ENCODE measurements at places on chromosomes 12 and 14.

DNA sequence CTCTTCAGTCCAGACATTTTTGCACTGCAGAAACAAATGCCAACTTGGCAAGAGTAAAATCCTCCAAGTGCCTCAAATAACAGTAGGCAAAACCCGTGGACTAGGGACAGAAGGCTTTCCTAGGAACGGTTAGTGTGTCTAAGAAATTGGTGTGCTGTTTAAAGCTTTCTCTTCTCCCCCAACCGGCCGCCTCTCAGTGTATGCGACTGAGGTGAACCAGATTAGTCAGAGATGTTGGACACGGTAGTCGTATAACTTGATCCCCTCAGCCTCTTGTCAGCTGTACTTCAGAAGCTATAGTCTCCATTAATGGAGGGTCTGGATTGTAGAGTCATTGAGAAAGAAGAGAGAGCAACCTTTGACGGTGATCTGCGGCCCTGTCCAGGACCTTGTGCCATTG, 21.7 kb downstream of the PPFIBP1 start:
- DNase-seq: no peak

DNA sequence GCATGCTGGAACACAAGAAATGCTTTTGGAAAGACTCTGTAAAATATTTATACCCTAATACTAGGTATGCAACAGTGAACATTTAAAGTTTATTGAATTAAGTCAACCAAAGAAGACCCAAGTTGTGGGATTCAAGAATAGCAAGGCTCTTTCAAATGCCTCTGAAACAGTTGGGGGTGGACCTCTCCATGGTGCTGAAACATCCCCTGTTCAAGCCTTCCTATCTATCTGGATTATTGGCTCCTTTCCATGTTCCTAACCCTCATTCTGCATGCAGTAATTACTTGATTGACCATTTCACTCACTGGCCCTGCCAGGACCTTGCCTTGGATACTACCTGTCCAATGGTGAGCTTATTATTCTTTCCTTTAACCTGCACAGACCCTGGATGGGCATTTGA, 349.7 kb downstream of the NRXN3 start:
- peak; percentile 20 for DNase-seq

GRCh38 chr14:57295239-57295638, 26.5 kb downstream of the AP5M1 start:
- no peak for DNase-seq

- no peak for DNase-seq
Observed at GRCh38 chr12:2306012-2306411, 253.2 kb downstream of the CACNA1C start.

- no peak for DNase-seq
Observed at GRCh38 chr14:104473244-104473565, 106.4 kb upstream of the C14orf180 start.

- DNase-seq: no peak
Observed at GRCh38 chr14:101126731-101127130, 223.2 kb upstream of the RTL1 start.

- DNase-seq: peak; percentile 68
Observed at GRCh38 chr12:121787063-121788025, 6.1 kb downstream of the RHOF start.

DNA sequence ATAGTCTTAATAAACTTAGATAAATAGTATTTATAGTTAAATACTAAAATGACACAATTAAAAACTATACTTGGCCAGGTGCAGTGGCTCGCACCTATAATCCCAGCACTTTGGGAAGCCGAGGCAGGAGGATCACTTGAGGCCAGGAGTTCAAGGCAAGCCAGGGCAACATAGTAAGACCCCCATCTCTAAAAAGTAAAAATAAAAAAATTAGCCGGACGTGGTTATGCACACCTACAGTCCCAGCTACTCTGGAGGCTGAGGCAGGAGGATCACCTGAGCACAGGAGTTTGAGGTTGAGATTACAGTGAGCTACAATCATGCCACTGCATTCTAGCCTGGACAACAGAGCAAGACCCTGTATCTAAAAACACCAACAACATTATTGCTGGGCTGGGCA, 16.0 kb downstream of the CINP start:
- DNase-seq: no peak

GRCh38 chr12:13135371-13136178, 32.1 kb upstream of the GSG1 start:
- DNase-seq: no peak

DNA sequence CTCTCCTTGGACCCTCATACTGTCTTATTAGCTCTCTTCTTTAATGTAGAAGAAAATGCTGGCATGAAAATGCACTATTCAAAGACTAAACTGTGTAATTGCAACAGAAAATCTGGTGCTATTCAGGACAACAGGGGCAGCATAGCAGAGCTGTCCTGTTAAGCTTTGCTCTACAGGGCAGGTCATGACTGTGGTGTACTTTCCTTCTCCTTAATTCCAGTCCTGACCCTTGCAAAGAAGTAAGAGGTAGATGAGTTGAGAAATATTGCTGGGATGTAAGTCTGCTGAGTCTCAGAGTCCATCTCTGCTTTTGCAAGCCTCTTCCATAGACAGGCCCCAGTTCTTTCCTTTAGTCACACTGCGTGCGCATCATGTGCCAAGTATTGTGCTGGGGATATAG, 52.6 kb upstream of the STK38L start:
- no peak for DNase-seq

GRCh38 chr12:68400226-68400829, 68.2 kb upstream of the MDM1 start:
- DNase-seq: no peak

GRCh38 chr12:49843876-49844437, 1.1 kb upstream of the BCDIN3D start:
- no peak for DNase-seq

DNA sequence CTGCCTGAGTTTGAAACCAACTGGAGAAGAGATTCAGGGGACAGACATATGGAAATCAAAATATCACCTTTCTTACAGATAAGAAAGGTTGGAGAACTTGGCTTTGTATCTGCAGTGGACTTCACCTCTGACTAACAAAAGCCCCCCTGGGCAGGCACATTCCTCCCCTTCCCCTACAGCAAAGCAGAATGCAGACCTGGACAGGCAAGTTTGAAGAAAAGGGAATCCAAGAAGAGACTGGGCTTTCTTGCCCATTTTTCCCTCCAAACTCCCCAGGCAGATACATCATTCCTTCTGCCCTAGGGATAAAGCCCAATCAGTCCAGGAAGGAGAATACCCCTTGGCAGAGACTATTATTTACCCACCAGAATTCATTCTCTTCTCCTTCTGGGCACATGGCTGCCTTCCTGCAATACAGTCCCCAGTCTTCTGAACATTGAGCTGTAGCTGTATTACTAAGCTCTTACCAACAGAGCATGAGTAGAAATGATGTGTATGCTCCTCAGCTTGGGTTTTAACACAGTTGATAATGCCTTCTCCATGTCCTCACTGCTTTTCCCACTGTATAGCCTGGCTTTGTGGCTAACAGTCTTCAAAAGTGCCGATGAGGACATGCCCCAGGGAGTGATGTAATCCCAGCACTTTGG, 17.4 kb upstream of the NAP1L1 start:
- no peak for DNase-seq

- DNase-seq: no peak
Observed at GRCh38 chr12:23008623-23009022, 383.7 kb downstream of the ETNK1 start.

DNA sequence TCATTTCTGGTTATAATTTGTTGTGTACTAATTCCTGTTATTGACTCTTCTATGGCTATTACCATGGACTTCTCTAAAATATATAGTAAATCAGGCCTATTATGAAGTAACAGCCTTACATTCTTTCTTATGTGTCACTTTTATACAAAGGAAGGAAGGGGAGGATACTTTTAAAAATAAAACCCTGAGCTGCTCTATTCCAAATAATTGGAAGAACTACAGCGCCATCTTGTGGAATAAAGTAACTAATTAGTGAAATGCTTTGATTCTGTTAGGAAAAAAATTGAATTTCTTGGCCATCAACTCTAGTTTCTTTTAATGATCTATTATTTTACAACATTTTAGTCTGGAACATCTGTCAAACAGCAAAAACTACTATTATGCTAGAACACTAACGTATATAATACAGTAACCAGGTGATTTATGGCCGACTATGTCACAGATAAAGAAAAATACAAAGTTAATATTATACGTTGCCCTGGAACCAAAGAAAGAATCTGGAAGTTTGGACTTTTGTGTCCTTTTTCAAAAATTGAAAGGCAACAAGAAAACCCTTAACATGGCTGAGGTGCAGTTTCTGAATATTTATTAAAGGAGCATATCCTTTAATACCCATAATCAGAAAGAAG, 55.0 kb upstream of the NELL2 start:
- DNase-seq: peak; percentile 69

GRCh38 chr14:45649051-45649450, 396.0 kb upstream of the MIS18BP1 start:
- DNase-seq: no peak

GRCh38 chr12:15289192-15289591, 33.1 kb upstream of the PTPRO start:
- no peak for DNase-seq

GRCh38 chr12:108711489-108712164, 19.7 kb downstream of the CORO1C start:
- no peak for DNase-seq

- no peak for DNase-seq
Observed at GRCh38 chr12:38159591-38160317, 156.8 kb upstream of the ALG10B start.

DNA sequence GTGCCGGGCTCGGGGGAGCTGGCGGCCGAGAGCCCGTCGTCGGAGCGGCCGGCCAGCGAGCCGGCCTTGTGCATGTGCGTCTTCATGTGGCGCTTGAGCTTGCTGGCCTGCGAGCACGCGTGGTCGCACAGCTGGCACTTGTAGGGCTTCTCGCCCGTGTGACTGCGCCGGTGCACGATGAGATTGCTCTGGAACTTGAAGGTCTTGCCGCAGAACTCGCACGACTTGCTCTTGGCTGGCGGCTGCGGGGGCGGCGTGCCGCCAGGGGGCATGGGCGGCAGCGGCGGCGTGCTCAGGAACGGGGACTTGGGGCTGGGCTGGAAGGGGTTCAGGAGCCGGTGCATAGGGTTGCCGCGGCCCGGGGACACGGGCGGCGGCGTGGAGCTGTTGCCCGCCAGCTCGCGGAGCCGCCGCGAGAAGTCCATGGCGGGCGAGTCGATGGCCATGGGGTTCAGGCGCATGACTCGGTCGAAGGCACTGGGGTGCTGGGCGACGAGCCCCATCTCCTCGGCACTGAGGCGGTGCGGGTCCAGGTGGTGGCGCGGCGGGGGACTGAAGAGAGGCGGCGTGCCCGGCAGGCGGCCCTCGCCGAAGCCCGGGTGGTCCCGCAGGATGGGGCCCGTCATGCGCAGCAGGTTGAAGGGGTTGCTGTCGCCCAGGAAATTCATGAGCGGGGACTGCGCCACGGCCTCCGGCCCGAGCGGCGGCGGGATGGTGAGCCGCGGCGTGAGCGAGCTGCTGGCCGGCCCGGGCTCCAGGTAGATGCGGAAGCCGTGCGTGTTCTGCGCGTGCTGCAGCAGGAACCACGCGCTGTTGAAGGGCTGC, 96.5 kb downstream of the BCL11B start:
- no peak for DNase-seq

DNA sequence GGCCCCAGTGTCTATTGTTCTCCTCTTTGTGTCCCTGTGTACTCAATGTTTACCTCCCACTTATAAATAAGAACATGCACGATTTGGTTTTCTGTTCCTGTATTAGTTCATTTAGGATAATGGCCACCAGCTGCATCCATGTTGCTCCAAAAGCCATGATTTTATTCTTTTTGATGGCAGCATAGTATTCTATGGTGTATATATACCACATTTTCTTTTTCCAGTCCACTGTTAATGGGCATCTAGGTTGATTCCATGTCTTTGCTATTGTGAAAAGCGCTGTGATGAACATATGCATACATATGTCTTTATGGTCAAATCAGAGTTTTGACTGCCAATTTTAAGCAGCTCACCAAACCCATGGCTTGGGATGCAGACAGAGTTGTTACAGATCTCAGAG, 17.2 kb upstream of the ANP32D start:
- no peak for DNase-seq

GRCh38 chr12:1510056-1510812, 84.1 kb downstream of the FBXL14 start:
- no peak for DNase-seq

DNA sequence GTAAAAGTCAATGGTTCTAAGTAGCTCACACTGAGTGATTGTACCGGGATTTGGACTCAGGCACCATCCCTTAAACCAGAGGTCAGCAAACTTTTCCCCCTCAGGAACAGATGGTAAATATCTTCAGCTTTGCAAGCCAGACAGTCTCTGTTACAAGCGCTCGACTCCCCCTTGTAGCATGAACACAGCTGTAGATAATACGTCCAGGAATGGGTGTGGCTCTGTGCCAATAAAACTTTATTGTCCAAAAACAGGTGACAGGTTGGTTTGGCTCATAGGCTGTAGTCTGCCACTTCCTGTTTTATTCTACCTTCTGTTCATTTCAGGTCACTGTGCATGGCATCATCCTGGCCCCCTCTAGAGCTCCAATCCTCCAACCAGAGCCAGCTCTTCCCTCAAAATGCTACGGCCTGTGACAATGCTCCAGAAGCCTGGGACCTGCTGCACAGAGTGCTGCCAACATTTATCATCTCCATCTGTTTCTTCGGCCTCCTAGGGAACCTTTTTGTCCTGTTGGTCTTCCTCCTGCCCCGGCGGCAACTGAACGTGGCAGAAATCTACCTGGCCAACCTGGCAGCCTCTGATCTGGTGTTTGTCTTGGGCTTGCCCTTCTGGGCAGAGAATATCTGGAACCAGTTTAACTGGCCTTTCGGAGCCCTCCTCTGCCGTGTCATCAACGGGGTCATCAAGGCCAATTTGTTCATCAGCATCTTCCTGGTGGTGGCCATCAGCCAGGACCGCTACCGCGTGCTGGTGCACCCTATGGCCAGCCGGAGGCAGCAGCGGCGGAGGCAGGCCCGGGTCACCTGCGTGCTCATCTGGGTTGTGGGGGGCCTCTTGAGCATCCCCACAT, 7.6 kb downstream of the BDKRB1 start:
- DNase-seq: no peak

DNA sequence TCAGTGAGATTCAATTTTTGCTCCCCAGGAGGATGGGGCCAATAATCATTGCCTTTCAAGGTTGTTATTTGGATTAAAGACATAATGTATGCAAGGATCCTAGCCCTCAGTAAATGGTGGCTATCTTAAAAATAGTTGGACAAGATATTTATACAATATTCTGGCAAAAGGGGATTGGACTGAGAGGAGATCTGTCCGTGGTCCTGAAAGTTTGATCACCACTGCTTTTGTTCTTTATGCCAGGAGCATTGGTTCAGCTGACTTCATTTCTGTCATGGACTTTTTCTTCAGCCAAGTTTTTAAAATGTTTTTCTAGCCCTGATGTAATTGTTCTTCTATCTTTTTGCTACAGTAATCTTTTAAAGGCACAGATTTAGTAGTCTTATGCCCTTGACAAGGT, 70.2 kb upstream of the TCL1A start:
- peak; percentile 20 for DNase-seq

DNA sequence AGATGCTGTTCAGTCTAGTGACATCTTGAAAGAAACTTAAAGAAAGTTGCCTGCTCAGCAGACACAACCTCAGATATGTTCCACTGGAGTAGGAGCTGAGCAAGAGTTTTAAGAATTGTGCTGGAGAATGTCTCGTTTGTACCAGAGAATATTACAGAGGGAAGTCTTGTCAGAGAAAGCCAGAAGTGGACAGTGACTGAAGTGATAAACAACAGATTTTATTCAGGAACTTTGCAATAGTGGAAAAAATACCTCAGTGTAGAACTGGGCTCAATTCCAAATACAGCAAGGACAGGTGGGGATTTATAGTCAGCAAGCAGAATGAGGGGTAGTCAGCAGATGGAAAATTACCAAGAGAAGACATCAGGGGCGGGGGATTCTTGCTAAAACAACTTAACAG, 18.6 kb downstream of the ZDHHC17 start:
- DNase-seq: no peak

Measured in activated CD4-positive, alpha-beta T cell treated with anti-CD3 and anti-CD28 coated beads, Interleukin-2, Interleukin-6, amounts not matched to agents 100 ng/mL and 50 ng/mL, durations not matched to agents 16 hours and 8 hours (primary cell).